ENCODE measurements at places on chromosomes 2 and 18.

GRCh38 chr2:241356871-241357260 lies 781 bp downstream of the FARP2 start:
- peaks cover 20% of the 10 kb centered on the region for H3K4me1 ChIP-seq
- H3K4me3 ChIP-seq: peak overlapping the region; percentile 87
- H3K36me3 ChIP-seq: peaks cover 5% of the 10 kb centered on the region
- H3K27ac ChIP-seq: no peak overlapping the region

- H3K27ac ChIP-seq: no peak overlapping the region
- H3K36me3 ChIP-seq: no peaks in the 10 kb centered on the region
- H3K4me3 ChIP-seq: peak overlapping the region; percentile 89
- H3K4me1 ChIP-seq: peaks cover 8% of the 10 kb centered on the region
- H3K27me3 ChIP-seq: peaks cover 78% of the 10 kb centered on the region
These were observed 55.2 kb downstream of the SNORC start for GRCh38 chr2:232925153-232925820.

DNA sequence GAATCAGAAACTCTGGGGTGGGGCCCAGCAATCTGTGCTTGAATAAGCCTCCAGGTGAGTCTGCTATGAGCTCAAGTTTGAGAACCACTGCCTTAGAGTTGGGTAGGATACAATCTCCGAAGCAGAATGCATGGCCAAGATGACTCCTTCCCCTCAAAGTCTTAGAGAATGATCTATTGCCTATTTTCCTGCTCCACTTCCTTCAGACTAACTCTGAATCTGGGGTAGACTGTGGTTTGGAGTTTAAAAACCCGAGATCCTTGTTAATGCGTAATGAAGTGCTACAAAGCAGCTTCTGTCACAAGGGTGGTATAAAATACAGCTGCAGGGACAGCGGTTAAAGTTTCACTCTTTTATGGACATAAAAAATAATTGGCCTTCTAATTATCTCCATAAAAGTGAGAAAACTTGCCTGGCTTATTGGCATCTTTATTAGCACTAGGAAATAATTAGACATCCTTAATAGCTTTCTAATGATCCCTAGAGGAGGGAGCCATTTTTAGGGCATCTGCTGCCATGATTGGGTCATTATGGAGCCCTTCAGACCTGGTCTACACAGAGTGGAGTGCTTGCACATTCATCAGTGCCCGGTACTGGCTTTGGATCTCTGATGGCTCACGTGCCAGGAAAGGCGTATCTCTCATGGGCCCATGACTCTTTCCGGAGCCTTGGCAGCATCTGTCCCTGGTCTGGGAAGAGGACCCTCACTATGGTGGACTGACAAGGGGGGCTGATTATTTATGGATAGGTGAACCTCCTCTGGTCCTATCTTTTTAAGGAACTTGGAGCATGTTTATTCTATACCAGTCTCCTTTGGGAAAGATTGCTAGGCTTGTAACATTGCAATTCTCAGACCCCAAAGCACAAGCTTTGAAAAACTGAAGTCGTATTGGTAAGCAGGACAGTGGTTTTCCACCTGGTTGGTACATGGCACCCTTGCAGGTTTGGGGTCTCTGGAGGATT lies 28.2 kb downstream of the SIX2 start:
- peaks cover 53% of the 10 kb centered on the region for H3K27me3 ChIP-seq
- H3K36me3 ChIP-seq: no peaks in the 10 kb centered on the region
- H3K4me3 ChIP-seq: no peak overlapping the region
- no peak for DNase-seq
- no peaks in the 10 kb centered on the region for H3K4me1 ChIP-seq
- no peak overlapping the region for H3K27ac ChIP-seq

DNA sequence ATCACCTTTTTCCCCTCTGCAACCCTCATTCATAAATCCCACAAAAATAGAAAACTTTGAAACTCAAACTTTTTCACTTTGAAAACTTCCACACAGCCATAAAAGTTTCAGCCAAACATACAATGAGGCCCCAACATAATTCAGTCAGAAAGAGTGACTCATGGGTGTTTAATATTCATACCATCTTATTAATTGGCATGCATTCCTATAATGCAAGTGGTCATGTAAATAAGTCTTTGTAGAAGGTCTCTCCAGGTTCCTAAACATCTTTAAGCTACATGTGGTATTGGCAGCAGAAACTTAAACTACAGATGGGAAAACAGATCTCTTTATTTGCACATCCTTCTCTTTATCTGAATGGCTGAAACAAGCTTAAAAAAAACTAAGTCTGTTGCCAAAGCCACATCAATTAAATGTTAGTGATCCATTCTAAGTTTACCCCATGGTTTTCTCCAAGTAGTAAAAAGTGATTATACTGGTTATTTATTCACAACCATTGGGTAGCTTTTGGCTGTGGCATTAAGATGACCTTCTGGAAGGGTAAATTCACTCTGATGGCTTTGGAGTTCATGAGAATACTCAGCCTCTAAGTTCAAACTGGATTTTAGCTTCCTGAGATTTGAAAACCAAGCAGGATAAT lies 70.2 kb upstream of the LYPD1 start:
- H3K4me1 ChIP-seq: no peaks in the 10 kb centered on the region
- no peak for DNase-seq
- peaks cover 16% of the 10 kb centered on the region for H3K36me3 ChIP-seq
- H3K27ac ChIP-seq: no peak overlapping the region
- no peak overlapping the region for H3K4me3 ChIP-seq

DNA sequence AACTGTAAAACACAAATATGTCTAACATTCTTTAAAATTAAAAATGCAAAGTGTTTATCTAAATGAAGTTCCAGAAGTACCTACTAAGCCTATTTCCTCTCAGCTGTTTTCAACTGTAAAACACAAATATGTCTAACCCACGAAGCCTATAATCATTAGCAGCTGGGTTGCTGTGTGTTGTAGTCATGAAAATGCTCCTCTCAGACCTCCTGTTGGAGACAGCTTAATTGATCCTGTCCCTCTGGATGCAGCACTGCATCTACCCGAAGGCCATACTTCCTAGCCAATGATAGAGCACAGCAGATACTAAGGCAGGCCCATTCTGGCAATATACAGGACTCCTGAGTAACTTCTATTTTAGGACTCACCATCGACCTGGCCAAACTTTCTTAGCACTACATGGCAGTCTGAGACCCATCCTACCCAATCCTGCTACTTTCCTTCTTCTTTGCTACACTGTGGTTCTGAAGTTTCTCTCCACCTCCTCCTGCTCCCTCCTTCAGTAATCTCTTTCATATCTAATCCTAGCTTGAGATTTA lies 92.5 kb upstream of the RBBP8 start:
- no peaks in the 10 kb centered on the region for H3K27me3 ChIP-seq
- H3K4me1 ChIP-seq: no peaks in the 10 kb centered on the region
- H3K36me3 ChIP-seq: no peaks in the 10 kb centered on the region
- no peak overlapping the region for H3K4me3 ChIP-seq
- no peak overlapping the region for H3K27ac ChIP-seq
- DNase-seq: no peak

DNA sequence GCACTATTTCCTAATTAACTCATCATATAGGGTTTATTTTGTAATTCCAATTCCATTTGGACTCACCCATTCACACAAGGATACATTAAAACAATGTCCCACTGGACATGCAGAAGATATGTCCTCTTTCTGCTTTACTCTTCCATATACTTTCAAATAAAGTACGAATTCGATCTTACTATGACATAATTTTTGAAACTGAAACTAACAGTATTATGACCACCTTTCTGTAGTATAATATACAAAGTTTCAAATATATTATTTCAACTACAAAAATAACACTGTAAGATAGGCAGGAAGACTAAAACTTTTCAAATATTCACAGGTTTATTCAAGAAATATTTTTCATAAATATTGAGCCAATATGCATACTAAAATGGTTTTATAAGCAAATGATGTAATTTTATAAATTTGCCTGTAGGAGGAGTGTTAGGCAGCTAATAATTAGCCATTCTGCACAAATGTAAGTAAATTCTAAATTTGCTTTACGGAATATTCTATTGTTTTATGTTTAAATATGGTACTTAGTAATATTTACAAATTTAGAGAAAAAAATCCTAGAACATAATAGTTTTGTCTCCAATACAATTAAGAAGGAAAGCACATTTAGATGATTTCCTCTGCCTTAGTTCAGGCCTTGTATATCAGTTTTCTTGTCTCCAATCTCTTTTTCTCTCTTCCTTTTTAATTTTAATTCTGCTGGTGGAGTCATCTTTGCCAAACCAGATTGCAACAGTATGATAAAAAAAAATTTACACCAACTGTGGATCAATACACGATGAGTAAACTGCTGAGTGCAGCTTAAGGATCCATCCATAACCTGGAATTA lies 85.9 kb downstream of the CERKL start:
- DNase-seq: no peak
- no peak overlapping the region for H3K4me3 ChIP-seq
- H3K27me3 ChIP-seq: no peaks in the 10 kb centered on the region
- no peak overlapping the region for H3K27ac ChIP-seq
- peaks cover 32% of the 10 kb centered on the region for H3K4me1 ChIP-seq

DNA sequence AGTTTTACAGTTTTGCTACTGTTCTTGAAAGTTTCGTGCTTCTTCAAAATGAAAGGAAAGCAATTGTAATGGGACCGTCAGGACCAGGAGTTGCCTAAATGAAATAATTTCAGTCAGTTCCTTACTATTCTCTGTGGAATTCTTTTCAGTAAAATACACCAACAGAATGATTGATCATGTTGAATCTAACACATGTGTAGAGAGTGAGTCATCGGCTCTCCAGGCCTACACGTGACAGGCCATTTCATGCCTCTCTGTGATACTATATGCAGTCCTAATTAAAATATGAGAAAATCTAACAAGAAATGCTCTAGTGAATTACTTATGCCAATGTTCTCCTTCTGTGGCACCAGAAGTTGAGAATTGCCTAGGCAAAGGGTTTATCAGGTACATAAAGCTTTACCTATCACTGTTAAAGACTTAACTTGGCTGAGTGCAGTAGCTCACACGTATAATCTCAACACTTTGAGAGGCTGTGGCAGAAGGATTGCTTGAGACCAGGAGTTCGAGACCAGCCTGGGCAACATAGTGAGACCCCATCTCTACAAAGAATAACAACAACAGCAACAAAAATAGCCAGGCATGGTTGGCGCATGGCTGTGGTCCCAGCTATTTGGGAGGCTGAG lies 199.4 kb downstream of the LRRTM1 start:
- no peaks in the 10 kb centered on the region for H3K27me3 ChIP-seq
- H3K4me1 ChIP-seq: no peaks in the 10 kb centered on the region
- H3K4me3 ChIP-seq: no peak overlapping the region

GRCh38 chr18:50034029-50034428 lies 160.9 kb downstream of the MYO5B start:
- no peak for DNase-seq
- H3K36me3 ChIP-seq: no peaks in the 10 kb centered on the region
- no peak overlapping the region for H3K4me3 ChIP-seq
- no peaks in the 10 kb centered on the region for H3K4me1 ChIP-seq

DNA sequence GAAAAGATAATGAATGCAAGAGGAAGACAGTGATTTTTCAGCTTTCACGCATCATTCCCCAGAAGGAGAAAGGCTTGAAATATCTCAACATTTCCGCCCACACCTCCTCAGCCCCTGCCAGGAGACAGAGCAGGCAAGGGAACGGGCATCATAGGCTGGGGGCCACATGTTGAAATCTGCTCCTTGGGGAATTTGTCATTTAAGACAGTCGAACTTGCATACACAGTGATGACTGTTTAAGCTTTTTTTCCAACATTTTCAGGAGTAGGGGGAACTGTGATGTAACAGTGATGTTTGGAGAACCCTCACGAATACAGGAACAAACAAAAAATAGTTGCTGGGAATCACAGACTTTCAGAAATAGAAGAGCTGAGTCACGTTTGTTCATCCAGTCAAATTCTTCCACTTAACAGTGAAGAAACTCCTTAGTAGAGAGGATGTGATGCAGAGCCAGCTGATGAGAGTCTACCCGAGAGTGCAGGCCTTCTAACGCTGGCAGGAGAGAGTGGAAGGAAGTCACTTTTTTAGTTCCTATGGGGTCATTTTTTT lies 266.8 kb downstream of the ALPK2 start:
- no peak overlapping the region for H3K4me3 ChIP-seq
- H3K36me3 ChIP-seq: peaks cover 10% of the 10 kb centered on the region
- H3K27ac ChIP-seq: no peak overlapping the region
- peaks cover 13% of the 10 kb centered on the region for H3K4me1 ChIP-seq

DNA sequence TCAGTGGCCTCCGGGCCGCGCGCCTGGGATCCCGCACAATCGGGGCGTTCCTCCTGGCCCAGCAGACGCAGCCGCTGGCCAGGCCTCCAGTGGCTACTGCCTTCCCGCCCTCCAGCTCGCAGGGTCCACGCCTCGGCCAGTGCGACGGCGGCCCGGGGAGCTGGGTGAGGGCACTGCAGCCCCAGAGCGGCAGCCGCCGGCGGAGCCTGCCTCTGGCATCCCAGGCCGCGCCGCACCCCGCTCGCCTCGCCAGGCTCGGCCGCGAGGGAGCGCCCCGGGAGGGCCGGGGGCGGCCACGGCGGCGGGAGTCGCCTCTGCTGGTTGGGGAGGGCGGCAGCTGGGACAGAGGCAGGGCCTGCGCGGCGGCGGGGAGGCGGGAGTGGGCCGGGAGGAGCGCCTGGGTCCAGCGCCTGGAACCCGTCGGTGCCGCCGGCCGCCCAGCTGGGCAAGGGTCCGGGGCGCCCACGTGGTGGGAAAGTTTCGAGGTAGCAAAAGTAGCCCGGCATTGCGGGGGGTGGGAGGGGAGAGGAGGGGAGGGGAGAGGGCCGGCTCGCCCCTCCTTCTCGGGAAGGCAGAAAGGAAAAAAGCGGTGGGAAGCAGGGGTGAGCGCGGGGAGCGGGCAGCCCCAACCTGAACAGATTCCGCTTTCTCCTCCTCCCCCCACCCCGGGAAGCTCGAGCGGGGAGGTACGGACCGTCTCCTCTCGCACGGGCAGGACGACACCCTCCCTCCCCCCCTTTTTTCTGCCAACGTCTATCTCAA lies 1.5 kb upstream of the INHBB start:
- no peak overlapping the region for H3K27ac ChIP-seq
- H3K4me3 ChIP-seq: no peak overlapping the region
- H3K4me1 ChIP-seq: peaks cover 26% of the 10 kb centered on the region
- H3K36me3 ChIP-seq: no peaks in the 10 kb centered on the region
- peaks cover 72% of the 10 kb centered on the region for H3K27me3 ChIP-seq

DNA sequence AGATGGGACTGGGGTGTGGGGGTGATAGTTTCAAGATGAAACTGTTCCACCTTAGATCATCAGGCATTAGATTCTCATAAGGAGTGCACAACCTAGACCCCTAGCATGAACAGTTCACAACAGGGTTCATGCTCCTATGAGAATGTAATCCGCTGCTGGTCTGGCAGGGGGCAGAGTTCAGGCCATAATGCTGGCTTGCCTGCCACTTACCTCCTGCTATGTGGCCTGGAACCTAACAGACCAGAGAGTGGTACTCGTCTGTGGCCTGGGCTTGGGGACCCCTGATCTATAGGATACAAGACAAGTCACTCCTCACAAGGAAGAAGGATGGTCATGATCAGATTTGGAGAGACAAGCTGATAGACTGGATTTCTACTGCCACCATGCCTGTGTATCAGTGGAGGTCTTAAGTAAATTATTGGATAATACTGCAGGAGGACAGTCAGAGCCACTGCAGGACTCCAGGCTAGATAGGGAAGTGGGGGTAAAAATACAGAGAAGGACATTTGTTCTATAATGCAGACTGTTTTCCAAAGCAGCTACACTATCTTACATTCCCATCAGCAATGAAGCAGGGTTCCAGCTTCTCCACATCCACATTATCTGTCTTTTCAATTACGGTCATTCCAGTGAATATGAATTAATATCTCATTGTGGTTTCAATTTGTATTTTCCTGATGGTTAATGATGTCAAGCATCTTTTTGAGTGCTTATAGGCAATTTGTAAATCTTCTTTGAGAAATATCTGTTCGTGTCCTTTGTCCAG lies 28.8 kb upstream of the APOB start:
- no peak overlapping the region for H3K4me3 ChIP-seq
- DNase-seq: no peak

Data from neural crest cell (in vitro differentiated cells).